ENCODE measurements at places on chromosomes 7 and 10.

DNA sequence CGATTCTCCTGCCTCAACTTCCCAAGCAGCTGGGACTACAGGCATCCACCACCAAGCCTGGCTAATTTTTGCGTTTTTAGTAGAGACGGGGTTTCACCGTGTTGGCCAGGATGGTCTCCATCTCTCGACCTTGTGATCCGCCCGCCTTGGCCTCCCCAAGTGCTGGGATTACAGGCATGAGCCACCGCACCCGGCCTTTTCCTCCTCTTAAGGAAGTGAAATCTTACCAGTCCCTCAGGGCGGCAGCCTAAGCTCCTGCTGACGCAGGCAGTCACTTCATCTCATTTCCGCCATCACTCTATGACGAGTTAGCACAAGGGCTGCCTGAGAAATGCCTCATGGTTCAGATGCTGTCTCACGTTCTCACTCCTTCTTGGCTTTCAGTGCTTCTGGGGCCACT is 246.0 kb upstream of the SHH start:
- no peak for DNase-seq

DNA sequence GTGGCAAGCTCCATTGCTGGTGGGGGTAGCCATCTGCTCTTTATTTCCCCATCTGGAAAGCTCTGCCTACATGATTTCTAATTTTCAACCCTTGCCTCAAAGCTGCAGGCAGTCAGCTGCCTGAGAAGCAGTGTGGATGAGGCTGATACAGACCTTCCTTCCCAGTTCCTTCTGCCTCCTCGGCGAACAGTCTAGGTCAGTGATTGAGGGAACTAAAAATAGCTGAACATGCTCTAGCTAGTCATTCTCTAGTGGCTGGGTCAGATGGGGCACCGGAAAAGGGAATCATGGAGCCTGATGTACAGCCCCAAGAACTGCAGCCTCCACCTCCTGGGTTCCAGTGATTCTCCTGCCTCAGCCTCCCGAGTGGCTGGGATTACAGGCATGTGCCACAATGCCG is 48.7 kb downstream of the NAMPT start:
- no peak for DNase-seq

- DNase-seq = no peak
Observed at GRCh38 chr7:28017372-28017771, 163.2 kb downstream of the JAZF1 start.

DNA sequence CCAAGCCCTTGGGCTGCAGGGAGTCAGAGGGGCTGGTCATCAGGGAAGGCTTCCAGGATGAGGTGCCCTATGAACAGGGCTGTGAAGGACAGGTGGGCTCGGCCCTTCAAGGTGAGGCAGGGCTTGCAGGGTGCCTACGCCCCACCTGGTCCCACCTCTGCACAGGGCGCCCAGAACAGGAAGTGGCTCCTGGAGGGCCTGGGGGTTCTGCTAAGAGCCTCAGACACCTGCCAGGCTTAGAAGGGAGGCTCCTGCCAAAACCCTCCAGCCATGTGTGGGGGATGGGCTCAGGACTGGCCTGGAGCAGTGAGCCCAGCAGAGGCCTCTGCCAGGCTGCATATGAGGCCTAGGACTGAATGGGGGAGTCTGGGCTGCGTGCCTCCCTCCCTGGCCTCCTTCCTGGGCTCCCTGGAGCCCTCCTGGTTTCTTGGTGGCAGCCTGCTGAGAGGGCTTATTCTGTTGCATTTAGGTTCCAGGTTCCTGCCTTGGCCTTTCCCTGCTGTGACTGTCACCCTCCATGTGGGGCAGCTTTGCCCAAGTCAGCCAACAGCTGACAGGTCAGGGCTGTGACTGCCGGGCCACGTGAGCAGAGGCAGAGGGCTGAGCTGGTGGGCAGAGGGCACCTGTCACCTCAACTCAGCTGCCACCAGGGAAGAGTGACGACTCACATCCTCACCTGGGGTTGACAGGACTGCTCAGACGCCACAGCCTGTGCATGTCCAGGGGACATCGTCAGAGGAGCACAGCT is 45.2 kb upstream of the MSMB start:
- DNase-seq = peak; percentile 42

- no peak for DNase-seq
Observed at GRCh38 chr10:26361351-26361750, 76.8 kb upstream of the APBB1IP start.

DNA sequence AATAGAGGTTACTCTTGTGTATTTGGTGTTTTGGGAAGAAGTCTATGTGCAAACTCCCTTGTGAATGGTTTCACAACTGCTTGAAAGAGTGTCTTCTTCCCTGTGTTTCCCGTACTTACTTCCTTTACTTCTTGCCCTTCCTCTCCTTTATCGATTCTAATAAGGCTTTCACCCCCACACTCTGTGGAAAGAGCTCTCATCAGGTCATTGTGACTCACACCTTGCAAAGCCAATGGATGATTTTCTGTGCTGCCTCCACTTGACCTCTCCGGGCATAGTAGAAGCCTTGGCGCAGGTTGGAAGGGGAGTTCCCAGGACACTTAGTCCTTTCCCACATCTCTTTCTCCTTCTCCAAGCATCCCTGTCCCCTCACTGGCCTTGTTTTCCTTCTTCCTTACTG is 6.2 kb upstream of the TSPAN15 start:
- DNase-seq = no peak

- no peak for DNase-seq
Observed at GRCh38 chr7:95780665-95781064, 8.3 kb downstream of the DYNC1I1 start.

DNA sequence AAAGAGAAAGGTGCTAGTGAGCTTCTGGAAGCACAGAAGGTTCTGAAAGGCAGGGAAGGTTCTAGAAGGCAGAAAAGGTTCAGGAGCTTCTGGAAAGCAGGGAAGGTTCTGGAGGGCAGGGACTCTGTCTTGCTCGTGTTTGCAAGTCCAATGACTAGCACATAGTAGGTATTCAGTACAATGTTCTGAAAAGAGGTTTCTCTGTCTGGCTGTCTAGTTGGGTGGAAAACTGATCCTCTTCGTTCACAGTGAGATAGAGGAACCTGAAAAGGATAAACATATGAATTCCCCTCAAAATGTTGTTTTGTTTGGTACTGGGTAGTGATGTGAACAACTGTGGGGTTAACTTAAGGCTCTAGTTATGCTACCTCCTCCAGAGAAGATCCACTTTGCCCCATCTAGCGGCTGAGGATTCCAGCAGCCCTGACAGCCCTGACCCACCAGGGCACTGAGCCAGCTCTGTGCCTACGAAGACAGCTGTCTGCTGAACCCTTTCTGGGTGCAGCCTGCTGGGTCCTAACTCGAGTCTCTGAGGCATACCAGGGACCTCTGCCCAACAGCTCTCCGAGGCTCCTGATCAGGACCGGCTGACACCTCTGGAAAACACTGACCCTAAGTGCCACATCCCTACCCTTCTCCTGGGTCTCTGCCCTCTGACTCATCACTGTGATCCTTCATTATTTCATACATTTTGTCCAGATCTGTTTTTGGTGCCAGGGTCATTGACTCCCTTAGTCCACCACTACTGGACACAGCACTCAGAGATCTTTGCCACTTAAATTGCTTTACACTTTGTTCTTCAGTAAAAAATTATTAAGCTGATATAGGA is 15.4 kb downstream of the PTPRN2 start:
- DNase-seq = no peak

GRCh38 chr7:21185653-21186265 is 242.1 kb upstream of the SP4 start:
- no peak for DNase-seq

DNA sequence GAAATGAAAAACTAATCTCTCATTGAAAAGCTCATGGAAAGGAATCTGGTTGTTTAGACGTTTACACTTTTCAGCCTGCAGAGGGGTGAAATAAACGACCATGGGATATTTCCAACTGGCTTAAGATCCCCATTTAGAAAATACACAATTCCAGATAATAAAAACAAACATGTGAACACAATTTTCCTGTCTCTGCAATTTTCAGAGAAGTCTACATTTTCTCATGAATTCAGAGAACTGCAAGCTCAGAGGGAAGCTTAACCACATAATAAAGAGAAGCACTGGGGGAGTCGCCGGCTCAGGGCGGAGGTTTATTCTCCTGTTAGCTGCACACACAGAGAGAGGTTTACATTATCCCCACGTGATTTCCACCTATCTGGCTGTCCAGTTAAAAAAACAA is 215.2 kb downstream of the FANK1 start:
- DNase-seq = no peak

- DNase-seq = peak; percentile 22
Observed at GRCh38 chr10:17506856-17507471, 52.6 kb upstream of the ST8SIA6 start.

DNA sequence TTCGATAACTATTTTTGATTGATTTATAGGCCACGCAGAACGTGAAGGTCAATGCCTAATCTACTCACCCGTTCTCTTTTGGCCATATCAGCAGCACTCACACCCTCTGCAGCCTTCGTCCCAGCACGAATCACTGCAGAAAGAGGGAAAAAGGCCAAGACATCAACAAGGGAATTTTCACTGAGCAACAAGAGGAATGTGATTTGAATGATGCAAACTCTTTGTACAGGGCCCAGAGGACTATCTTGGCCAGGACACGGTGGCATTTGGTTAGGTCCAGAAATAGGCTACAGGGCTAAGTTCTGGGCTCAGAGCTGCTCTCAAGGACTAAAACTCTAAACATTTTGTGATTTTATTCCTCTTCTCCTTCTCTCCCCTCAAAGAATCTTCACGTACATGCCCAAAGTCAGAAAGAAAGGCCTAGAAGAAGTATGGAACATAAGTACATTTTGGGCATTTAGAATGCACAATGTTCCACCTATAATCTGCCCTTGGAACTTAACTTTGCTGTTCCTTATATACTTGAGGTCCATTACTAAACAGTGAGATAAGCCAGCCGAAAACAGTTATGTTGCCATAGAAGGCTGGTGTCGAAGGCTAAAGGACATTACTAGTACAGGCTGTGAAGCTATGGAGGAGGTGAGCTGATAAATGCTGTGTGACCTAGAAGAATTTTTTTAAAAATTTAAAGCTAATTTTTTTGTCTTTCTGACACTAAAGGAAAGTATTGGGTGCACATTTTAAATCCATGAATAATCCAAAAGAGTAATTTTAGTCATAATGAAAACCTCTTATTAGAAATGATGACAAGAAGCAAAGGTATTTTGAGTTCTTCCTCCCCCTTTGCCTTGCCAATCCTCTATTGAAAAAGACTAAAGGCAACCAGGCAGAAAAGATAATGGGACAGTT is 20.0 kb downstream of the RBM28 start:
- DNase-seq = no peak

DNA sequence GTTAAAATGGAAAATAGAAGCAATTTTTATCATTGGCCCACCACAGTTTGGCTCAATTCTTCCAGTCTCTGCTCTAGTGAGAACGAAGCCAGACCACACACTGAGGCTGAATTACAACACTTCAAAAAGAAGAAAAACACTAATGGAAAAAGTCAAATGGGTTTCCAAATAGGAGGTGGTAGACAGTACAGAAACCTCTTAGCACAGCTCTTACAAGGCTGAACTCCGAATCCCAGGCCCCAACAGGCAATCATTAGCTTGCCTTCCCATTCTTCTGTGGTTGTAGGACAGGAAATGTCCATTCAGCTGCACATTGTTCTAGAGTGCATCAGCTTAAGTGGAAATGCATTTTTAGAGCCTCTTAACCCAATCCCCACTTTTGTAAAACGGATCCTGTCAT is 115.1 kb upstream of the MEOX2 start:
- no peak for DNase-seq

GRCh38 chr10:70528741-70529362 is 50.3 kb downstream of the PALD1 start:
- no peak for DNase-seq

DNA sequence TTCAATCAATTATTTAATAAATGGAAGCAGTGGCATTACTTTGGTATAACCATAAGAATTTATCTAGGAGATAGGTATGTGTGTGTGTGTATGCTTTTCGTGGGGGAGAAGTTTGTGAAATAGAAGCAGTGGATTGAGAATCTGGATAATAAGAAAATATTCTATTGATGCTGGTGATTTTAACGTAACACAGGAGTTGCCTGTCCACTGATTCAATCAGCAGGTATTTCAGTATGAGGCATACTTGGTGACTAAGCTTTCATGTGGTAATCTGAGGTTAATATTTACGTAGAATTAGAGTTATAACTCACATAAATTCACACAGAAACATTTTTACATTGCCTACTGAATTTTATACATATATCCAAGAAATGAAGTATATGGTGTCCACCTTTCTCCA is 568.0 kb downstream of the ZWINT start:
- no peak for DNase-seq

DNA sequence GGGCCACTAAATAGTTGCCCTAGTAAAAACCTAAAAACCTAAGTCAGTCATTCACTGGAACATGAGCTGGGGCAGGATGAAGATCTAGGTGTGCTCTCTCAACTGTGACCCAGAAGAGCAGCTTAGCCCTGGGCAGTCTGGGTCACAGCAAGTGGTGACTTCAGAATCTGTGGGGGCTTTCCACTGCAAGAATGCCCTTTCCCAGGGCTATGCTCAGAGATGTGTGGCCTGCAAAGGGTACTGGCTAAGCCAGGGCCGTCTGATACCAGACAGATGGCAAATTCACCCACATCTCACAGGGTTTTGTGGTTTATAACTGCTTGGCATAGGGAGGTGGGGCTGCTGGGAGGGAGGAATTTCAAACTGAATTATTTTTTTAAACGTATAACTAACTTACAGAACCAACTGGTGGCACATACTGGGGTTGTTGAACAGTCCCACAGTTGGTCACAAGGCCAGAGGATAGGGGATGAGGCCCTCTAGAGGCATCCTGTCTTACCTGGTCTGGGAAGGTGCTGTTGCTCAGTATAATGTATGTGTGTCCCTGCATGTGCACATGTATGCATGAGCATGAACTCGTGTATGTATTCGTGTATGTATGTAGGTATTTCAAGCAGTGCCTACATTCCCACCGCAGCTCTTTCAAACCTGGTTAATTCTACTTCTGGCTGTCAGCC is 63.2 kb downstream of the PRPF18 start:
- no peak for DNase-seq

All from CD4-positive, alpha-beta T cell treated with Interleukin-2 at 100 ng/mL for 4 hours (primary cell).